ENCODE measurements at places on chromosomes 1 and 21. TPM values are rescaled to one million over a fixed set of nuclear protein-coding genes. Genes with fewer than 3 reads are reported as not detected.

Gene DNTTIP2
- total RNA-seq = 91.9 TPM

Gene SPRR2G
- not detected for total RNA-seq

Gene CDCA8
- 72.5 TPM for total RNA-seq

Gene DFFB
- 12.7 TPM for total RNA-seq

Gene GUCA2A
- total RNA-seq = not detected

Gene BSDC1
- total RNA-seq = 84.8 TPM

Gene KCNQ4
- total RNA-seq = 4.1 TPM

Gene ZNF683
- total RNA-seq = not detected

Gene LCE3D
- total RNA-seq = not detected

Gene UBXN10
- total RNA-seq = 16.2 TPM
